ENCODE measurements at places on chromosomes 11 and 22. TPM values are rescaled to one million over a fixed set of nuclear protein-coding genes. Genes with fewer than 3 reads are reported as not detected.

The MS4A7 gene
- not detected for total RNA-seq

The PRPF19 gene
- 189 TPM for total RNA-seq

The MMP27 gene
- total RNA-seq: not detected

The CRYBB1 gene
- total RNA-seq: not detected

The PRG3 gene
- total RNA-seq: not detected

The APOBEC3A gene
- total RNA-seq: not detected

The EMID1 gene
- 0.29 TPM for total RNA-seq

The MYEOV gene
- total RNA-seq: 124 TPM

The CDON gene
- total RNA-seq: 1.7 TPM

The EHF gene
- total RNA-seq: 0.96 TPM

Data from A549 treated with Mapracorat at 1 μM for 4 hours (cell line).